PC-3 (cell line): ENCODE measurements at places on chromosomes 16 and 17.

- no peak for DNase-seq
These were observed 4.7 kb upstream of the CDT1 start for GRCh38 chr16:88798772-88799455.

GRCh38 chr17:64531955-64532371, 25.2 kb downstream of the CEP95 start:
- peak; percentile 34 for DNase-seq

DNA sequence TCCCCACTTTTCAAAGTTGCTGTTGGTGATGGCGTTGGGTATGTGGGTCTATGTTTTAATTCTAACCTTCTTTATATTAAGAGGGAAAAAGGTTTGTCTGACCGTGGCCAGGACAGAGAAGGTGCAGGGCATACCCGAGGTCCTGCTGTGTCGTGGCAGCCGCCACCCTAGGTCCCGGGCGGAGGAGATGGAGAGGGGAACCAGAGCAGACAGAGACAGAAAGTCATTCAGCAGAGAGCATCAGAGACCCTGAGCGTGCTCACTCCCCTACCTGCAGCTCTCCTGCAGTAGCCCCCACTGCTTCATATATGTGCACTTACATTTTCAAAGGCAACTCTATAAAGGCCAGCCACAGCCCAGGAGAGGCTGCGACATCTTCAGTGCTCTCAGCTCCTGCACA, 327.2 kb upstream of the TNRC6C start:
- DNase-seq, result no peak

GRCh38 chr17:77427391-77427991, 286.7 kb downstream of the SEC14L1 start:
- peak; percentile 88 for DNase-seq
